Frontal cortex (tissue), 4 donors: ENCODE measurements at places on chromosomes 6 and 20. TPM values are rescaled to one million over a fixed set of nuclear protein-coding genes. Genes with fewer than 3 reads are reported as not detected.

IL20RA gene
- total RNA-seq = 0.41 TPM

GRCh38 chr6:105484238-105485161, 81.6 kb upstream of the PREP start:
- no peak for DNase-seq

GRCh38 chr6:131998255-131998982, 47.2 kb upstream of the CCN2 start:
- DNase-seq = no peak

BHLHE23 gene
- not detected for total RNA-seq

ANKEF1 gene
- 4.1 TPM for total RNA-seq

DNA sequence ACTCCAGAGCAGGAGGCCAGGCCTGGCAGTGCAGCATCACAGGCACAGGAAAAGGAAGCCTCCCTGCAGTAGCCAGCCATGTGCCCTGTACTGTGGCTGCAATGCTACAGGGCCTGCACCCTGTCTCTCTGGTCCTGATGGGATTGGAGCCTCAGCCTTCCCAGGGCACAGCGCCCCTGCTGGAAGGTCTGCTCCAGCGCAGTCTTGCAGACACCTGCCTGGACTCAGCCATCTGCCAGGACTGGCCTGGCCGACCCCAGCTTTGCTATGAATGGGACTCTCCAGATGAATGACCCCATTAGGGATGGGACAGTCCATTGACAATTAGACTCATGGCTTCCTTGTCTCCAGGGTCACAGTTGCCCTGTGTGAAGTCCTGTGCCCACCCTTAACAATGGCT, 251.6 kb downstream of the ERMARD start:
- DNase-seq = no peak

DNA sequence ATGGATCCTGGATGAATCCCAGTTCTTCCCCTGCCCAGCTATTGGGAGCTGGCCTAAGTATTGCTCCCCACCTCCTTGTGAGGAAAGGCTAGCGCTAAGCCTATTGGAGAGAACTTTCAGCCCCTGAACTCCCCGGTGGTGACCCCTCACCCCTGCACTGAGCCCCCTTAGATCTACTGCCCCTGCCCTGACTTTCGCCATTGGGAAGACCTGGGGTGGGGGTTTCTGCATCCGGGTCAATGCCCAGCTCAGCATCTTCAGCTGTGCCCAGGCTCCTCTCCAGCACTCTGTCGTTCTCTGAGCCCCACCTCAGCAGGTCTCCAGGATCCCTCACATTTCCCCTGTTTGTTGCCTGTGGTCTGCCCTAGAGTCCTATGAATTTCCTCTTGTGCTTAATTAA, 9.0 kb downstream of the TREML4 start:
- DNase-seq = no peak

DNA sequence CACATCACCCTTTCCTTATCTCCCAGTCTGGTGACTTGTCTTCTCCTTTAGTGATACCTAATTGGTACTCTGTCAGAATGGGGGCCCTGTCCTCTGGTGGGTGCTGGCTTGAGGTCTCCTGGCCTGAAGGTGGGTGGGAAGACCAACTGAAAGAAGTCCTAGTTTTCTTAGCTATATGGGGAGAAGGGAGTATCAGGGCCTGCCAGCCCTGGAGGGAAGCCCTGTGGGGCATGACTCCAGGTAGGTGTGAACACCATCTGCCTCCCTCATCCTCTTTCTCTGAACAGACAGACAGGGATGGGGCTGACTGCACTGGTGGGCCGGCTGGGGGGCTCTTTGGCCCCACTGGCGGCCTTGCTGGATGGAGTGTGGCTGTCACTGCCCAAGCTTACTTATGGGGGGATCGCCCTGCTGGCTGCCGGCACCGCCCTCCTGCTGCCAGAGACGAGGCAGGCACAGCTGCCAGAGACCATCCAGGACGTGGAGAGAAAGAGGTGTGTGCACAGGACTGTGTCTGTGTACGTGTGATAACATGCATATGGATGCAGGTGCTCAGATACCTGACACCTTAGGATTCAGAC, 4.8 kb downstream of the CRIP3 start:
- DNase-seq = no peak

GRCh38 chr20:62952968-62953838, 694 bp downstream of the SLC17A9 start:
- DNase-seq = no peak

- DNase-seq = no peak
These were observed 541.3 kb upstream of the BTBD3 start for GRCh38 chr20:11376420-11376819.

ARHGAP18 gene
- 10.2 TPM for total RNA-seq

DNA sequence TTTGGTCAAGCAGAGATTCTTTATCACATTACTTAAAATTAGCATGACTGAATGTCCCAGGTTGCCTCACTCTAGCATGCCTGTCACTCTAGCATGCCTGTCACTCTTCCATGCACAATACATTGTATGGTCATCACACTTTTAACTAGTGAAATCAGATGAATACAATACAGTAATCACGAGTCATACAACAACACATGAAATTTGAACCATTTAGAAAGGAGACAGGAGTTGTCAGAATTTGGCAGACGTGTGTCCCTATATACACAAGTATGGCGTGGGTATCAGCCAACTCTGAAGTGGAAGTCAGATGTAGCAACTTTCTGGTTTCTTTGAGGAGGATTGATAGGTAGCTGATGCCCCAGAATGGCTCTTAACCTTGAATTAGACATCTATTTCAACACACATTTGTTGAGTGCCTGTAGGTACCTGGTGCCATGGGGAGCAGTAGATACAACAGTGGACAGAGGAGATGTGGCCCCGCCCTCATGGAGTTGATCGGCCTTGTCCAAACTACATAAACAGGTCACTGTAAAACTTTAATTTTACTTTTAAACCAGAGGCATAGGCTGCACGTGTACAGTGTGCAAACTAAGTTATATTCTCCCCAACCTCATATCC, 116.1 kb upstream of the TIAM2 start:
- DNase-seq = no peak

DNA sequence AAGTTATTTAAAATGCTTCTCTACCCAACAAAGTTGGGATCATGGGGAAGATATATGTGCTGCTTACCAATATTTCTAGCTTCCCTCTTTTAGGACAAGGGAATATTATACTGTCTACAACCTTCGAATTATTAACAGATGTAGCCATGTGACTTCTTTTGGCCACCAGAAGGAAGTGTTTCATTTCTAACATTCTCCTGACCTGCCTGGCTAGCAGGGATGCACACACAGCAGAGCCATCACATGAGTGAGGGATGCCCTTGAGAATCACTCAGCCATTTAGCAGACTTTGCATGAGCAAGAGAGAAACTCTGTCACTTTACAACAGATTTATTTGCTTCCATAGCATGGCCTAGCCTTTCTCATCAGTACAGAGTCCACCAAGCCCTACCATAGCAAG, 230.7 kb upstream of the MARCKS start:
- no peak for DNase-seq

ADAT2 gene
- total RNA-seq = 4.5 TPM

GRCh38 chr6:136784910-136785746, 7.1 kb downstream of the MAP3K5 start:
- no peak for DNase-seq

NKX2-4 gene
- total RNA-seq = not detected

- no peak for DNase-seq
These were observed 87.1 kb upstream of the NT5E start for GRCh38 chr6:85362652-85363310.

- no peak for DNase-seq
These were observed 185.2 kb upstream of the FLRT3 start for GRCh38 chr20:14522595-14522994.

COL10A1 gene
- not detected for total RNA-seq

GRCh38 chr20:37956107-37956585, 53.2 kb downstream of the VSTM2L start:
- DNase-seq = no peak

DNA sequence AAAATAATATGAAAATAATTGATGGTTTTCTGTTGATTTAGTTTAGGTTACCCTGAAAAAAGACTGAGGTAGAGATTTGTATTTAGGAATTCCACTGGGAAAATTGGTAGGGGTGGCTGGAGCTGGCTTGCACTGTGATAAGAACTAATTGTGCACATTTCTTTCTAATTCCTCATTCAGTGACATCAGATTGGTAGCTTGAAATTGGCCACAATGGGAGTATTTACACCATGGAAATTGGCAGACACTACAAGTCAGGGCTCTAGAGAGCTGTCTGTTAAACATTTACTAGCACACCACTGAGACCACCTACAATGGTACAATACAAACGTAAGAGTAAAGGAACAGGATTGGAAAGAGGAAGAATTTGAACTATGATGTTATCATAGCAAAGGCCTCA, 52.0 kb upstream of the ISM1 start:
- no peak for DNase-seq

DNA sequence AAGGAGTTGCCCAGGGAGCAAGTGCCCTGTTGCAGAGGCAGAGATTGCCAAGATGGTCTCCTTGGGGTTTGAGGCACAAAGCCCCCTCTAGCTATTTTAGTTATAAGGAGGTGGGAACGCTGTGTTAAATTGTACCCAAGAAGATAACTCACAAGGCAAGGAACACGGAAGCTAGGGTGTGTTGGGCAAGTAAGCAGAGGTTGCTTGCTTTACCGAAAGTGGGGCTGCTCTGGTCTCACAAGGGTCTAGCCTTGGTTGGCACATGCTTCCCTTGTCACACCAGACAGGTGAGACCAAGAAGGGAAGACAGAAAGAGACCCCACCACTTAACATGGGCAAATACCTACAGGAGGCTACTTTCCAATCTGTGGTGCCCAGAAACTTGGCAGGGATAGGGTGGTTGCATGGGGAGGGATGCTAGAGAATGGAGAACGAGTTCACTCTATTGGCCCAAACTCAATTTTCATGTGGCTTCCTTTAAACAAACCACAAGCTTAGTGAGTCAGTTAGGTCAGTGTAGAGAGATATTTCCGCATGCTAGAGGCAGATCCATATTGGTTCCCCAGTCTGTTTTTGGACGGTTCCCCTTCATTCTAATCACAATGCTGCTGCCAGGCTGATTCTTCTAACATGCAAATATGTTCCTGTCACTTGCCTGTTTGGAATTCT, 42.4 kb downstream of the PLAGL1 start:
- no peak for DNase-seq

ZNF341 gene
- total RNA-seq = 2.4 TPM
